WERI-Rb-1 (cell line): ENCODE measurements at places on chromosomes 12 and 14.

DNA sequence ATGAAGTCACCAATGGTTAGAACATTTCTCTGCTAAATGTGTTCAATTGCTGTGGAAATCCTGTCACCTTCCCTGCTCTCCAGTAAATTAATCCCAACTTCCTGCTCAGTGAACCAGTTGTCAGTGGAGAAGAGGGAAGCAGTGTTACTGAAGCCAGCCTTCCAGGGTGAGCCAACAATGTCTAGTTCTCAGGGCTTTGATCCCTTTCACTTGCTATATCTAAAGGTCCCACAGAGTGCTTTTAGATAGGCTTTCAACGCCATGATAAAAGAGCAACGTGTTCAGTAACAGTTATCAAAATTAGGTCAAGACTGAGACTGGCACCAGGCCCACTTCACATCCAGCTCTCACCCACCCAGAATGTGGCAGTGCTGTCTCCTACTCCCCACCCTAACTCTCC is 139.7 kb downstream of the KCNH5 start:
- peak; percentile 9 for DNase-seq

- DNase-seq: no peak
These were observed 83.2 kb downstream of the PPP2R5C start for GRCh38 chr14:101844751-101845150.

DNA sequence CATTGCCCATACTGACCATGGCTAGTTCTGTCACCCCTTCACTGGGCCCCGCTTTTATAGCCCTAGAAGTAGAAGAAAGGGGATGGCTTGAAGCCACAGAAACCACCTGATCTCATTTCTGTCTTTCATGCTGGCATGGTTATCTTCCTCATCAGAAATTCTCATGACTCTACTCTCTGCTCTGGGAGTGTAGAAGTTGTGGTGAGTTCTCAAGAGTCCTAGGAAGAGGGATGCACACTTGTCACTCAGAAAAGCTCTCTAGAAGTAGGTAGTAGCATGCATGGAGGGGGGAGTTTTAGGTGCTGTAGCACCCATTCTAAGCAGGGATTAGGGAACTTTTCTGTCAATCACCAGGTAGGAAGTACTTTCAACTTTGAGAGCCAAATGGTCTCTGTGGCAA is 6.1 kb upstream of the CMA1 start:
- DNase-seq: no peak

- DNase-seq: no peak
These were observed 141.1 kb downstream of the PHETA1 start for GRCh38 chr12:111227476-111228420.

GRCh38 chr12:66662729-66663128 is 16.1 kb downstream of the GRIP1 start:
- DNase-seq: no peak
